ENCODE measurements at places on chromosomes 12 and 14. TPM values are rescaled to one million over a fixed set of nuclear protein-coding genes. Genes with fewer than 3 reads are reported as not detected.

ACOT6 gene
- not detected for total RNA-seq

SAMD15 gene
- 0.75 TPM for total RNA-seq

ANGEL1 gene
- total RNA-seq: 14.8 TPM

MOK gene
- 70.8 TPM for total RNA-seq

AQP6 gene
- total RNA-seq: 0.17 TPM

DNA sequence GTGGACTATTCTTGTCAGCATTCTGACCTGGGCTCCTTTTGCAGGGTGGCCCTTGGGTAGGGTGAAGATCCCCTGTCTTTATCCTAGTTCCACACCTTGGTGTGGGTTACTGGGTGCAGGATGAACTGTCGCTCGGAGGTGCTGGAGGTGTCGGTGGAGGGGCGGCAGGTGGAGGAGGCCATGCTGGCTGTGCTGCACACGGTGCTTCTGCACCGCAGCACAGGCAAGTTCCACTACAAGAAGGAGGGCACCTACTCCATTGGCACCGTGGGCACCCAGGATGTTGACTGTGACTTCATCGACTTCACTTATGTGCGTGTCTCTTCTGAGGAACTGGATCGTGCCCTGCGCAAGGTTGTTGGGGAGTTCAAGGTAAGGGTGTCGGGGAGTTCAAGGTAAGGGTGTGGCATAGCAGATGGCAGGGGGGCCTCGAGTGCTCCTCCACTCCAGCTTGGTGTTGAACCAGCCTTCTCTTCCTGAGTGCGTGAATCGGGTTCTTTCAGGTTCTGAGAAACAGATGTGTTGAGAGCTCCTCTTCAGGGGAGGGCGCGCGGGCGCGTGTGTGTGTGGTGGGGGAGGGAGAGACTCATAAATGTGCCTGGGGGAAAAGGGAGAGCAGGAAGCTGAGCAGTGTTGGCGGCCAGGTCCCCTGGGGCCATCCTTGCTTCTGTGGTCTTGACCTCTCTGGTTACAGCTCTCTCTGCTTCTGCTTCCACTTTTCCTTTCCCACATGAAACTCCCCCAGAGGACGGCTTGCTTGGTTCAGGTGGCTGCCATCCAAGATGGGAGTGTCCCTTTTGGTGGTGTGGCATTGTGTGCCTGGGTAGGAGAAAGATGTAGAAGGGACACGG is 4.0 kb downstream of the ATG101 start:
- no peak for DNase-seq

GRCh38 chr12:106234449-106234848 is 13.4 kb downstream of the CKAP4 start:
- DNase-seq: no peak

DNA sequence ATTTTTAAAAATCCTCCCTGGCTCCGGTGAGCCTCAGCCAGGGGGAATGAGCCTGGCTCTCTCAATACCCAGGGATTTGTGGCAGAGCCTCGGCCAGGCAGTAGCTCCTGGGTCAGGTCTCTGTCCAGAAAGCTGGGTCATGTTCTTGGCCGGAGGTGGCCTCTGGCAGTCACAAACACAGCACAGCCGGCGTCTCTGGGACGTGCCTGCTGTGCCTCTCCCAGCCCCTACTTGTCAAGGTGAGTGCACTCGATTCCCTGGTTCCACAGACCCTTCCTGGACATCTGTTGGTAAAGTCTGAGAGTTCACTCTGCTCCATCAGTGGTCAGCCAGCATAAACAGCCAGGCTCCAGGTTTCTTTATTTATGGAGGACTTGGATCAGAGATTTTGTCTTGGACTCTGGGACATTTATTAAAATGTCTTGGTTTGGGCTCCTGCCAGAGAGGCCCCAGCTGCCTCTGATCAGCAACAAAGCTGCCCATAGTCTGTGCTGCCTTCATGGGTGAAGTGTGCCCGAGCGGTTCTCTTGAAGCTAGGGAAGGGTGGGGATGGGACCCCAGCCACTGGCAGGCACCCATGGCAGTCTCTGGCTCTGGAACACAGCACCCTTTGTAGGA is 56.7 kb downstream of the DGLUCY start:
- no peak for DNase-seq

DNA sequence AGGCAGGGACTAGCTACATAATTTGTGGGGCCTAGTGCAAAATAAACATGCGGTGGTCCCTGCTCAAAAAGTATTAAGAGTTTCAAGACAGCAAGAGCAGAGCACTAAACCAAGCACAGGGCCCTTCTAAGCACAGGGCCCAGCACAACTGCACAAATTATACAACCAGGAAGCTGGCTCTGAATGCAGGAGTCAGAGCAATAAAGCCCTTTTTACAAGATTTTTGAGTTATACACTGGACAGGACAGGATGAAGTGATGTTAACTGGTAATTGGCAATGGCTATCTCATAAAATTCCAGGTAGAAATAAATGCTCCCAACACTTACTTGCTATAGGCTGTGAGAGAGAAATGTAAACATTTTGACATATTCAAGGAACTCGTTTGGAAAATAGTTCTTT is 86.2 kb upstream of the GPHB5 start:
- no peak for DNase-seq

DNA sequence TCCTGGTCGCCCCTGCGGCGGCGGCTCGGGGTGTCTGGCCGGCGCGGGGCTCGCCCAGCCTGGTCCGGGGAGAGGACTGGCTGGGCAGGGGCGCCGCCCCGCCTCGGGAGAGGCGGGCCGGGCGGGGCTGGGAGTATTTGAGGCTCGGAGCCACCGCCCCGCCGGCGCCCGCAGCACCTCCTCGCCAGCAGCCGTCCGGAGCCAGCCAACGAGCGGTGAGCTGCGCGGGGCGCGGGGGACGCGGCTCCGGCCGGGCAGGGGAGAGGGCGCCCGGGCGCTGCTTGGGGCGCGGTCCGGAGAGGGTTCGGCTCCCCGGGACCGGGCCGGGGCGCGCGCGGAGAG is at the start of gene LGALS3:
LGALS3 (plus strand) TSS at position 167 of the 342 bp plus-strand sequence. CDS start 8,122 bp downstream, outside the sequence.
- DNase-seq: peak; percentile 78

DNA sequence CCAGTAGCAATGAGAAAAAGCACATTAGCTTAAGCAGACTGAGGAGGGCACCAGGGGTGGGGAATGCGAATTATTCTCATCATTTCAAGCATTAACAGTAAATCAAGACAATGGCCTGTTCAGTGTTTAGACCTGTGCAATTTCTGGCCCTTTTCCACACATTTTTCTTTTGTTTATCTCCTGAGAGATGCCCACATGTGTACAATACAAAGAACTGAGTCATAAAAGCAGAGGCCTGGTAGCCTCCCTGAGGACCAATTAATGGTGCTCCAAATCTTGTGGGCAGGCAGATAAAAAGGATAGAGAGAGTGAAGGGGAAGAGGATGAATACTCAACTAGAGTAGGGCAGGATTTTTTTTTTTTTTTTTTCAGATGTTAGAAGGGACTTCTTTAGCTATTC is 480.8 kb downstream of the RERGL start:
- DNase-seq: no peak

GRCh38 chr14:51552768-51553404 is 98.8 kb upstream of the FRMD6 start:
- no peak for DNase-seq

- DNase-seq: no peak
Measured at GRCh38 chr14:62364161-62364560, 601.9 kb downstream of the SNAPC1 start.

DNA sequence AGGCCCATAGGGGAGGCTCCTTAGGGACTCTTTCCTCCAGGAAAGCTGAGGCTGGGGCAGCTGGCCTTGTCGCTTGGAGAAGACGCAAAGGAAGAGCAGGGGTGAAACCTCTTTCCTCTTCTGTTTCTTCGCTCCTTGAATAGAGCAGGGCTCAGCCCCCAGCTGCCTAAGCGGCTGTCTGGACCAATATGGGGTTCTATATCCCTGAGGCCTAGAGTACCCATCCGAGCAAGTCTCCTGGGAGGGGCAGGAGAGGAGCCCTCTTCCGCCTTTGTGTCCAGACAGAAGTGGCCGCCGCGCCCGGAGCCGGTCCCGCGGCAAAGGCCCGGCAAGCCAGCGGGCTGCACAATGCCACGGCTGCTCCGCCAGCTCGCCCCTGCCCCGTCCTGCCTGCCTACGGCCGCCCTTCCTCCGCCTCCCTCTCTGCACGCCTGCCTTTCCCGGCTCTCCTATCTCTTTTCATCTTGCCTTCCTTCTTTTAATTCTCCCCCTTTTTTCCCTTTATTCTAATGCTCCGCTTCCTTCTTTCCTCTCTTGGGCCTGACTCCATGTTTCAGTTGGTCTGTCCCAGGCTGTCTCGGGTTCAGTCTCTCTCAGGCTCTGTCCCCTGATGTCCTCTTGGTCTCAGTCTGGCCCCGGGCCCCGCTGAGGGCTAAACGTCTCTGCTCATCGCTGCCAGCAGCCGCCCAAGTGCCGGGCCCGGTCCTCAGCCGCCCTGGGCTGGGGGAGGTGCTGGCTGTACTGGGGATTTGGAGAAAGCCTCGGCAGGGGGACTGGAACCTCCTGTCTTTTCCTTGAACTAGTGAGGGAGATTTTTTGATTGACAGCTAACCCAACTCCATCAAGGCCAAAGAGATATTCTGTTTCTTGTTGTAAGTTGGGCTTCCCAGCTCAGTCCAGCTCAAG is 2.5 kb upstream of the HOXC9 start:
- no peak for DNase-seq

- no peak for DNase-seq
Measured at GRCh38 chr12:100904270-100904669, 109.7 kb downstream of the ANO4 start.

DNA sequence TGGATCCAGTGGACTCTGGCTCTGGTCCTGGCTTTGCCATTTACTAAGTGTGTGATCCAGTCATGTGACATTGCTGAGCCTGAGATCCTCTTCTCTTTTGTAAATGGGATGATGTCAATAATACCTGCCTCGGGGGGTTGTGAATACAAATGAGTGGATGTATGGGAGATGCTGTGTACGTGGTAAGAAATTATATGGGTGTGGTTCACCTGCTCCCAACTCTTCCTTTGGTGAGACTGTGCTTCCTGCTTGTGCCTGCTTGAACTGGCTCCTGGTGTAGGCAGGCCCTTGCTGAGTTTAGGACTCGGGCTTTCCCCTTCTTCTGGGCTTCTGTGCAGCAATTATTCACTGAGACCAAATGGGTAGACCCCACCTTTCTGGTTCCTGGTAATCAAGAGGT is 189.5 kb upstream of the FRMD6 start:
- DNase-seq: no peak

All from NCI-H460 (cell line).